Activated gamma-delta T cell treated with Interleukin-2 at 50 U/mL for 16 hours (primary cell): ENCODE measurements at places on chromosomes 16 and 17.

GRCh38 chr16:2216330-2216729 is 1.7 kb upstream of the PGP start:
- DNase-seq: no peak

- no peak for DNase-seq
Observed at GRCh38 chr17:8828517-8828875, 29.3 kb upstream of the MFSD6L start.

DNA sequence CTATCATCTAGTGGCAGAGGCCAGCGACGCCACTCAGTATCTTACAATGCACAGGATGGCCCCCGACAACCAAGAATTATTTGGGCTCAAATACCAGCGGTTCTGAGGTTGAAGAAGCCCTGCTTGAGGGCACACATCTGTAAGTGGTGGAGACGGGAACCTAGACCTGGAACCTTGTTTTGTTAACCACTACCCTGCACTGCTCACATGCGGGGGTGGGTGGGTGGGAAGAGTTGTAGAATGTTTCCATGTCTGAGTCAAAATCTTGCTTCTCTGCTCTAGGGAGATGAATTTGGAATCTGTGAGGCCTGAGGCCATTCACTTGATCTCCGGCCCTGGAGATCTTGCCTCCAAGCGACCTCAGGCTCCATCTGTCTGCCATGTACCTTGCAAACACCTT is 44.1 kb downstream of the ABCC1 start:
- DNase-seq: no peak

DNA sequence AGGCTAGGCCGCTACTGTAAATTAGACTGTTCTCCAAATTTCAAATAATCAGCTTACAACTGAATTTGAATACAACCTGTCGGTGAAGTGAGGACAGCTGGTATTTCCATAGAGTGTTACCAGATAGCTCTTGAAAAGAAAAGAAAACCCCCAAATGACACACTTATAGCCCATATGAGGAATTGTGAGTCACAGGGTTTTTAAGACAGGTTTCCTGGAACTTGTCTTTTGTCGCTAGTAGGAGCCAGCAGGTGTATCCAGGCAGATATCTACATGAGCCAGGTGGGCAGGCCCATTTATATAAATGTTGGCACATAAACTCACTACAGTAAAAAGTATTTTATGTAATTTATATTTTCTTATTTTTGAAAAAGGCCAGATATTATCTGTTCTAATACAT is 24.0 kb downstream of the TNRC6A start:
- DNase-seq: no peak

DNA sequence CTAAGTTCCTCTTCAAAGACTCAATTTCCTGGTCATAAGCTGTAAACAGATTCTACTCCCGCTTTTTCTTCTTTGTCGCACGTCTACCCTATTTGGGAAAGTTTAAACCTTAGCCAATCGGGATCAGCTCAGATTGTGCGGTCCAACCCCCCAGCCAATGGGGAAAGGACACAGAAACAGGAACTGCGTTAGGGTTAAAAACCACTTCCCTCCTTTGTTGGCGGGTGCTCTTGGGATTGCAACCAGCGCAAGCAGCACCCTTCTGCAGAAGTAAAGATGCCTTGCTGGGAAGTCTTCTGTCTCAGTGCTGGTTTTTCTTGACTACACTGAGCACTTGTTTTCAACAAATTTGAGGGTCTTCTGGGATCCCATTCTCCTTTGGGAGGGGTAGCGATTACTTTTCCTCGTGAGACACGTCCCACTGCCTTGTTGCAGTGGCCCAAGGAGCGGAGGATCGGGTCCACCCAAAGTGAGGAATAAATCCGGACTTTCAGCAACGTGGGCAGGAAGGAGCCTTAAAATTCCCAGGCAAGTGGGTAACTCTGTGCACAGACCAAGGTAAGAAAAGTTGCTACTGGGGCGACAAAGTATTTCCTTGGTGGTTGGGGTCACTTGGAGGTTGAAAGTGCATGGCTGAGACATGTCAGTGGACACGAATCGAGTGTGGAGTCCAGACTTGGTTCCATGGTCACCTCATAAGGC is 1.0 kb upstream of the YPEL3 start:
- DNase-seq: no peak

GRCh38 chr16:11067266-11067665 is 122.9 kb downstream of the CLEC16A start:
- no peak for DNase-seq

DNA sequence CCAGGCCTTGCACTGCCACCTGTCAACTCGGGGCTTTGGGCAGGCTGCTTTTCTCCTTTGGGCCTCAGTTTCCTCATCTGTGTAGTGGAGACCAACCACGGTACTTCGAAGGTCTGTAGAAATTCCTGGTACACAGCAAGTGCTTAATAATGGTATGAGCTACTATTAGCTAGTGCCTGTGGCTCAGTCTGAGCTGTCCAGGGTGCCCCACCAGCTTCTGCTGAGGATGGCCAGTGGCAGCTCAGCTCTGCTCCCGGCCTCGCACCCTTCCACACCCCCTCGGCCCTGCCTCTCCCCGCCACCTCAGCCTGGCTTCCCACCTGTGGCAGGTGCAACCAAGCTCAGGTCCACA is 26.2 kb upstream of the PLCG2 start:
- no peak for DNase-seq

DNA sequence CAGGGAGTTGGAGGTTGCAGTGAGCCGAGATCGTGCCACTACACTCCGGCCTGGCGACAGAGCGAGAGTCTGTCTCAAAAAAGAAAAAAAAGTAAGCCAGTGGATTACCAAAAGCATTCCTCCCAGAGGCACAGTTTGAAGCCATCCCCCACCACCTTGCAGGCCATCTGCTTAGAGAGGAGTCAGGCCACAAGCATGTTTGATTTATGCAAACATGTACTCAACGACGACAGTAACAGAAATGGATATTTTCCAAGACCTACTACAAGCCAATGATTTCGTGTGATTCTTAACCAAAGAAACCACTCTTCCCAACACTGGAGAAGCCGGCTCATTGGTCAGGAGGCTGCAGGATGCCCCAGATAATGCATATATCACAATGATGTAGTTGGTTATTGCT is 34.8 kb downstream of the MYH13 start:
- no peak for DNase-seq

GRCh38 chr17:48751733-48752398 is 23.3 kb upstream of the HOXB13 start:
- DNase-seq: no peak

DNA sequence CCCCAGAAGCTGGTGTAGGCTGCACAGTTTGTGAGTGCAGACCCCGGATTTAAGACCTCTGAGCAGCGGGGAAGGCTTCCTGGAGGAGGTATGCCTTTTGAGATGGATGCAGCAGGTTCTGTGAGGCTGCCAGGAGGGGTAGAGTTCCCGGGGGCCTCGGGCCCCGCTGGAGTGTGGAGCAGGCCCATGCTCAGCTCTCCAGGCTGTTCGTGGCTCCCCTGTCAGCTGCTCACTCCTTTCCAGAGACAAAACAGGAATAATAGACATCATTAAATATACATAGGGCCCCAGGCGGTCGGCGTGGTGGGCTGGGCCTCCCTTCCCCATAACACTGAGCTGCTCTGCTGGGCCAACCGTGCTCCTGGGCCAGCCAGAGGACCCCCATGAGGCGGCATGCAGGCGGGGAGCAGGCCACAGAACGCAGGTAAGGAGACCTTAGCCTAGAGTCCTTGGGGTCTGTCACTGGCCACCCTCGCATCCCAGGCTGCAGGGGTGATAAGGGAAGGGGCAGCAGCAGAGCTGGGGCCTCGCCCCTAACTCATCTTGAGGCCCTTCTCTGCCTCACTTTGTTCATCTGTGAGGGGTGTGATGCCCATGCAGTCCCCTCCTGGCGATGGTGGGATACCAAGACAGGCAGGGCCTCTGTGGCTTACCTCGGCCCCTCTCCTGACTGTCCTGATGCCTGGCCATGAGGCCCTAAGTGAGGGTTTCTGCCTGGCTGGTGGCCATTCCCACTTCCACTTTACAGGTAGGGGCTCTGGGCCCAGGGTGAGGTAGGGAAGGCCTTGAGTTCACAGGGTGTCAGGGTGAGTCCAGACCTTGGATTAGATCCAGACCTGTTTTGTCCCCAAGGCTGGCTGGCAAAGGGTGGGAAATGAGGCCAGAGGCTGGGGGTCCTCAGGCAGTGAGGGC is at the start of gene MYO15A:
Gene MYO15A, plus strand, starts transcription at position 356 of the 912 bp plus-strand sequence. CDS start 10,045 bp downstream, outside the sequence.
- DNase-seq: no peak

DNA sequence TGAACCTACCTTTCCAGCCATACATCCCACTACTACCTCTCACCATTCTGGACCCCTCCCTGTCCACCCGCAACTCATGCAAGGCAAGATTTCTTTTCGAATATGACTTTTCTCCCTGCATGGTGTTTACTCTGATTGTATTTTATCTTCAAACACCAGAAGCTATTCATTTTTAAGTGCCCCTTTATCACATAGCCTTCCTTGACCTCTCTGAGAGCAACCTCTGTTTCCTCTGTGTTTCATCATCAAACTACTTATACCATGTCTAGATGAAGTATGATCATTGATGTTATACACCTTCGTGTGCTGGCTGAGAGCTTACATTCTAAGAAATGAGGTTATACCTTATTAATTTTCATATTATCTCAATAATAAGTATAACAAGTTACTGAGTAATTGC is 31.8 kb downstream of the SYCE1L start:
- DNase-seq: no peak

DNA sequence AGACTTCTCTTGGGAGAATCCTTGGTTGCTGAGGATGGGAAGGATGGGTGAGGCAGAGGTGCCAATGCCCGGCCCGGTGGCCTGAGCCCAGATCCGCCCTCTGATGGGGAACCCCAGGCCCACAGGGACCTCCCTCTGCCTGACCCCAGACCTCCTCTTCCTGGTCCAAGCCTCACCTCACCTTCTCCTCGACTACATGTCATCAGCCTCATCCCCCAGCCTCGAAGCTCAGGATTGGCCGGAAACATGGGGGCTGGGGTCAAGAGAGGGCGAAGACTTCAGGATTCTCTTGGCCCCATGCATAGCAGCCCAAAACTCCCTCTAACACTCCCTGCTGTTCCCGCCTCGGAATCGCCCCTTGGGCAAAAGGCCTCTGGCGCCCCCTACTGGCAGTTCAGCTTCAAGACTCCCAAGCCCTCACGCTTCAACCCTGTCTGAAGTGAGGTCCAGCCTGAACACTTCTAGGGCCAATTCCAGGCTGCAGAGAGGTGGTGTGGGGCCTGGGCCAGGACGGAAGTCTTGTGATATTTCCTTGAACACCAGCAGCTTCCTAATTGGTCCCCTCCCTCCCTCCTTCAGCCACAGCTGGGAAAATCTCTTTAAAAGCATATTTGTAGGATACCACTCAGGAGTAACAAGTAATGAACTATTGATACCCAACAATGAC is 47.2 kb downstream of the ARHGAP27 start:
- DNase-seq: peak; percentile 91

DNA sequence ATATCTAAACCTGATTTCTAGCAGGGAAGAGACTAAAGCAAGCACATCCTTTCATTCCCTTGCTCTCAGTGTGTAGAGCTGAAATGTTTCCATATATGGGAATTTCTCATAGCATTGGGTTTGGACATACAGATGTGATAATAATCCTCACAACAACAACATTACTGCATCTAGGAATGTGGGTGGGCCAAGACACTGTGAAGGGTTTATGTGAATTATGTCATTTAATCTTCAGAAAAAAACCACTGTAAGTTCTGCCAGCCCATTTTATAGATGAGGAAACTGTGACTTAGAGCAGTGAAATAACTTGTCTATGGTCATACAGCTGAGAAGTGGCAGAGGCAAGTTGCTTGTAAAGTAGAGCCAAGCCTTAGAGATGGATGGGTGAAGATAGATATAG is 5.2 kb downstream of the OMG start:
- DNase-seq: no peak

GRCh38 chr17:1995321-1995892 is 29.7 kb downstream of the RTN4RL1 start:
- no peak for DNase-seq

DNA sequence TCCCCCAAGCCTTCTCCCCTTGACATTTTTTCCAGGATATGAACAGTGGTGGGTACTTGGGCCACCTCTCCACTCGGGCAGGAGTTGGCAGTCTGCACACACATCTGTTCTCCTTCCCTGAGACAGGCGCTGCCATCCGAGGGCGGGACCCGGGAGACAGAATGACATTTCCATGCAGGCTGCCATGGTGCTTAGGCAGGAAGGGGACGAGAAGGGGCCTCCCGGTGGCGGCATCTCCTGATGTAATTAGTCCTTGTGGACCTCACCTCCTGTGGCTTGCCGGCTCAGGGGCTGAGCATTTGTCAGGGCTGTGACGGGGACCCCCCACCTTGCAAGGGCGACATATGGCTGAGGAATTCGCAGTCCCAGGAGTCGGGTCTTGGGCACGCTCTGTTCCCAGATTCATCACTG is 197.2 kb downstream of the FOXL1 start:
- no peak for DNase-seq

GRCh38 chr16:73058221-73058615 is 10.3 kb upstream of the ZFHX3 start:
- DNase-seq: no peak

DNA sequence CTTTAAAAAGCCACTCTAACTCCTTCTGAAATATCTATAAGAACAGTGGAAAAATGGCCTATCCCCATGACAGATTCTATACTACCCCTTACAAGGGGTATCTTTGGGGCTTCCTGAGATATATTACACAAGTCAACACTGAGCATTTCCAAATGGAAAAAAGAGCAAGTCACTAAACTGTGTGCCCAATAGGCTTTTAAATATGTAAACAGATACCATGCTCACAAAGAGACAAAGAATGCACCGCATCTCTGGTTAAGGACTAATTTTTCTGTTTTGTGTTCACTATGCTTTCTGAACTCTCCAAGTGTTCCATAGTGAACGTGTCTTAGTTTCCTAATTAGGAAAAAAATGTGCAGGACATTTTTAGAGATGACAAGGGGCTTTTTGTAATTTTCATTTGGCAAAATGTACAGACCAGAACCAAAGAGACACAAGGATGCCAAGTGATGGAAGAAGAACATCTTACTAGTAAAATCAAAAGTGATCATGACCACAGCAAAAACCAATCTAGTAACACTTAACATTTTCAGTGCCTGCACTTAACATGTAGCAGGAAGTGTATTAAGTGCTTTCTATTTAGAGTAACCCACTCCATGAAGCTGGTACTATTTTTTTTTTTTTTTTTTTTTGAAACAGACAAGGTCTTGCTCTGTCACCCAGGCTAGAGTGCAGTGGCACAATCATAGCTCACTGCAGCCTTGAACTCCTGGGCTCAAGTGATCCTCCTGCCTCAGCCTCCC is 21.5 kb downstream of the MYH11 start:
- DNase-seq: no peak

- DNase-seq: no peak
Observed at GRCh38 chr16:84916178-84916577, 95.2 kb downstream of the ZDHHC7 start.
